ENCODE measurements at places on chromosomes 5 and 9.

DNA sequence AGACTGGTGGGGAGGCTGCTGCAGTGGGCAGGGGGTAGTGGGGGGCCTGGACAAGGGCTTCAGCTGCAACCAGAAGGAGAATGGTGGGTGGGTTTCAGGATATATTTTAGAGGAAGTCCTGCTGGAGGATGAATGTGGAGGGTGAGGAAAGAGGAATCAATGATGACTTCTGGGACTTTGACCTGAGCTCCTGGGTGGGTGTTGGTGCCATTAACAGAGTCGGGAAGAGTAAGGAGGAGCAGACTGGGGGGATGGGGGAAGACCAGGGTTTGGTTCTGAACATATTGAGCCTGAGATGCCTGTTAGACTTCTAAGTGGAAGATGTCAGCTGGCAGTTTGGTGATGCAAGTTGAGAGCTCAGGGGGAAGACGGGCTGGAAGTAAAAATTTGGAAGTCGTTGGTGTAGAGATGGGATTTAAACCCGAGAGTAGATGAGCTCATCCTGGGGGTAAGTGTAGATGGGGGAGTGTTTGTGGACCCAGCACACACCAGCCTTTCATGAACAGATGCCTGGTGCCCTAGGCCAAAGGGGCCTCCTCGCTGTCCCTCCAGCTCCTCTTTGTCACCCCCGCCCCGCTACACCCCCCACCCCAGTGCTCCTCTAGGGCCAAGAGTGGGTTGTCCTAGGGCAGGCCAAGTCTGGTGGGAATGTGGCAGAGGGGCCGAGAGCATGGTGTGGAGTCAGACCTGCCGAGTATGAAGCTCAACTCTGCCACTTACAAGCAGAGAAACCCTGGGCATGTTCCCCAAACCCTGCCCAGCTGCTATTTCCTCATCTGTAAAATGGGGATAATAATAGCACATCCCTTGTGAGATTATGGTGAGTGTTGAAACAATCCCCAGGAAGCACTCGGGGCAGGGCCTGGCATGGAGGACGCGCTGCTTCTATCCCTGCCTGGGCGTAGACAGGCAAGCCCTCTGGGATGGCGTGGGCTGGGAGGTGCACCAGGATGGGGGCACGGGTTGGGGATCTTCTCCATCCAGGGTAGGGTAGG lies 4.0 kb downstream of the DNM1 start:
- no peak for DNase-seq

- no peak for DNase-seq
Measured at GRCh38 chr5:158261674-158262367, 402.9 kb upstream of the CLINT1 start.

DNA sequence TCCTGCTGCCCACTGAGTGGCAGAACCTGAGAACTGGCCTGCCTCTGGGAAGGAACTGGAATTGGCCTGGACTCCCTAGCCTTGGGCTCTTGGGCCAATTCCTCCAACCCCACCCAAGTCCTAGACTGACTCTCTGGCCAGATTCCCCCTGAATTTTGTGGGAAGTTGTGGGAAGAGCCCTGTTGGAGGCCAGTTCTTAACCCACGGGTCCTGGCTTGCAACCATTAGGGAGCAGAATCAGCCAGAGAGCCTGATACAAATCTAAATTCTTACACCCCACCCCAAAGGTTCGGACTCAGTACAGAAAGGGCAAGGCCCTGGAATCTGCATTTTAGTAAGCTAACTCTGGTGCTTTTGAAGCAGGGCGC lies 125.3 kb upstream of the SLC25A48 start:
- no peak for DNase-seq

- no peak for DNase-seq
Measured at GRCh38 chr5:66608501-66608900, 12.3 kb downstream of the MAST4 start.

- DNase-seq = peak; percentile 94
Measured at GRCh38 chr9:91395553-91396471, 27.8 kb downstream of the NFIL3 start.

DNA sequence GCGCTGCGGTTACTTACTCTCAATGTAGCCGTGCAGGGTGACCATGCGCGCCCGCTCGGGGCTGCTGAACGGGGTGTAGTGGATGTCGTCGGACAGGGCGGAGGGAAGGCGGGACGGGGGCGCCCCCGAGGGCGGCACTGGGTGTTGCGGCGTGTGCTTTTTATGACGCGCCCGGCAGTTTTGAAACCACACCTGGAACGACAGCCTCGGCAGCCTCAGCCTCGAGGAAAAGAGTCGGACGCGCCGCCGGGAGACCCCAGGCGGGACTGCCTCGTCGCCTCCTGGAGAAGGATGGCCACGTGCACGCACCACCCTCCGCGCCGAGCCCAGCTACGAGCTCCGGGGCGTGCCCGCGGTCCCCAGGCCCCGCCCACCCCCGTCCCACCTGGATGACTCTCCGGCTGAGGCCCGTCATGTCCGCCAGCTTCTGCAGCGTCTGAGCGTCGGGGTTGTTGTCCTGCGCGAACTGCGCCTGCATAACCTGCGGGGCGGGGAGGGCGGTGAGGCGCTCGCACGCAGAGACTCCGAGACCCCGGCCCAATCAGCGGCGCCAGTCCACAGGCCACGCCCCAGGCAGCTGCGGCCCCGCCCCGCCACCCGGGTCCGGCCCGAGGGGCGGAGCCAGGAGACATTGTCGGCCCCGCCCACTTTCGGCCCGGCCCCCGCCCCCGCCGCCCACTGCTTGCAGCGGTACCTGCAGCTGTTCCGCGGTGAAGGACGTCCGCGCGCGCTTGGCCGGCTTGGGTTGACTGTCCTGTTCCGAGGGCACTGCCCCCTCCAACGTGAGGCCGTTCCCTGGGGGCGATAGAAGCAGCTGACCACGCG lies 15.0 kb downstream of the LHX6 start:
- DNase-seq = no peak

- DNase-seq = no peak
Measured at GRCh38 chr9:89891591-89892304, 286.9 kb downstream of the GADD45G start.

DNA sequence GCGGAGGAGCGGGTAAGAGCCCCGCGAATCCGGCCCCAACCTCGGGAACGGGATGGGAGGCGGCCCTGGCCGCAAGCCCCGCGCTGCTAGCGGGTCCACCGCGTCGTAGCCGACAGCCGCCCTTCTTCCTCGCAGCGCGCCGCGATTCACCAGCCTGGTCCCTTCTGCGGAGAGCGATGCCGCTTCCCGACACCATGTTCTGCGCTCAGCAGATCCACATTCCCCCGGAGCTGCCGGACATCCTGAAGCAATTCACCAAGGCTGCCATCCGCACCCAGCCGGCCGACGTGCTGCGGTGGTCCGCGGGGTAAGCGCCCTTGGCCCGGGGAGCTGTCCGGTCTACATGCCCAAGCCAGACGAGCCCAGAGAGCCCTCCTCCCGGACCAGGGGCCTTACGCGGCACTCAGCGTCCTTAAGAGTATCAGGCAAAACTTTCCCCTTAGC lies 335 bp downstream of the ROPN1L start:
- no peak for DNase-seq

DNA sequence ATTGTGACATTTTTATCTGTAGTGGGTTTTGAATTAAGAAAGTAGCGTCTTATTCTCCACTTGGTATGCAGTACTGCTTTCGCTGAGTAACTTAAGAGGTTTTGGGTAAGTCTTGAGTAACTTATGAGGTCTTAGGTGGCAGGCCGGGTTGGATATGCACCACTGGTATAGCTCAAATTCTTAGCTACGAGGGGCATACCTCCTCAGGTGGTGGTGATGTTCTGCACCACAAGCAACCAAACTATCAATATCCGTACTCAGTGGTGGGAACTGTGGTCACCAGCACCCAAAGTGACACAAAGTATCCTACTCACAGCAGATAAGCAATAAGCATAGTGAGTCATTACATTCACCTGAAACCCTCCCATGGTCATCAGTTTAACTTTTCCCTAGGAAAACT lies 13.7 kb downstream of the SMC2 start:
- no peak for DNase-seq

DNA sequence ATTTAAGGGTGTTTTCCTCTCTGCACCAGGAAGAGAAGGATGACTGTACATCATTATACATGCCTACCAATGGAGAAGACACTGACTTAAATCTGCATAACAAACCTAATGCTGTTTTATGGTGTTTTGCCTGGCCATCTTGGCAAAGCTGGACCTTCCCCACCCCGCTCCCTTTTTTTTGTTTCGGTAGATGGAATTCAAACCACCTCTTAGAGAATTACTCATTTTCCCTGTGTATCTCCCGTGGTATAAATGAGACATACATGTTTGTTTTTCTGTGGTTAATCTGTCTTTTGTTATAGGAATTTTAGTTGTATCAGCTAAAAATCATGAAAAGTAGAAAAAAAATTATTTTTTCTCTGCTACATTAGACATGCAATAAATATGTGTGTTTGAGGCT lies 28.8 kb downstream of the IL12B start:
- DNase-seq = no peak

- DNase-seq = peak; percentile 28
Measured at GRCh38 chr5:168951356-168951755, 349.6 kb downstream of the SLIT3 start.

DNA sequence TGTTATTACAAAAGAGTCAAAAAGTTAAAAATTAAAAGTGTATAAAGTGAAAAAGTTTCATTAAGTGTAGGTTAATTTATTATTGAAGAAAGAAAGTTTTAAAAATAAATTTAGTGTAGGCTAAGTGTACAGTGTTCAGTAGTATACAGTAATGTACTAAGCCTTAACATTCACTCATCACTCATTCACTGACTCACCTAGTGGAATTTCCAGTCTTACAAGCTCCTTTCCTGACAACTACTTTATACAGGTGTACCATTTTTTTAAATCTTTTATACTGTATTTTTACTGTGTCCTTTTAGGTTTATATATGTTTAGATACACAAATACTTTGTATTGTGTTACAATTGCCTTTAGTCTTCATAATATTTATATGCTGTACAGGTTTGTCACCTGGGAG lies 530.2 kb upstream of the FAM174A start:
- DNase-seq = no peak

- DNase-seq = no peak
Measured at GRCh38 chr9:14393418-14393817, 79.5 kb upstream of the NFIB start.

DNA sequence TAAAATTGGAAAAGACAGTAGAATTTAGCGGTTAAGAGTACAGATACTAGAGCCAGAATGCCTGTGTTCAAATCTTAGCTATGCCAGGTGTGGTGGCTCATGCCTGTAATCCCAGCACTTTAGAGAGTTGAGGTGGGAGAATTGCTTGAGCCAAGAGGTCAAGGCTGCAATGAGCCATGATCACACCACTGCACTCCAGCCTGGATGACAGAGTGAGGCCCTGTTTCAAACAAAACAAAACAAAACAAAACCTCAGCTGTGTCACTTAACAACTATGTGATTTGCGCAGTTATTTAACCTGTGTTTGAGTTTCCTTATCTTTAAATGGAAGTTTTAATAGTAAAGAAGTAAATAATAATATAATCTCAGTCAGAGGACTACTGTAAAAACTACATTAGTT lies 68.3 kb downstream of the TBCA start:
- DNase-seq = no peak

- DNase-seq = no peak
Measured at GRCh38 chr5:144084971-144085370, 85.5 kb downstream of the YIPF5 start.

DNA sequence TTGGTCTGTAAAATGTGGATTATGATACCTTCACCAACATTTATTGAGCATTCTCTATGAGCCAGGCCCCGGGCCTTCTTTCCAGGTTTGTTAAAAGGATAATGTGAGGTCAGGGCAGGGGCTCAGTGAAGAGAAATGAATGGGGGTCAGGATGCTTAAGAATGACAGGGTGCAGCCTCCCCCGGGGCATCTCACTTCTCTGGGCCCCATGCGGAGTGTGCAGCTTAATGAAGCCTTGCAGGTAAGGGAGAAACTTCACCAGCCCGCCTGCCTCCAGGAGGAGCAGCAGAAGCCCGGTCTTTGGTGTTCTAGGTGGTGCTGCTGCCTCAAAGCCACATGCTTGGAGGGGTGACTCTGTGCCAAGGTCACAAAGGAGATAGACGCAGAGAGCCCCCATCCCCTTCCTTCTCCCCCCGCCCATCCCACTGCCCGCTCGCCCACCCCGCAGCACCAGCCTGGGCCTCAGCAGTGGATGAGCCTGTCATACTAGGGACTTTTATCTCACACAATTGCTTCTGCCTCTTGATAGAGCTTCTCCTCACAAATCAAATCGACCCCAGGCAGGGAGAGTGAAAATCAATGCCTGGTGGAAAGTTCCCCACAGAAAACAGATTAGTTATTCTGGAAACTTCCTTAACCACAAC lies 244.8 kb downstream of the PBX3 start:
- DNase-seq = no peak

DNA sequence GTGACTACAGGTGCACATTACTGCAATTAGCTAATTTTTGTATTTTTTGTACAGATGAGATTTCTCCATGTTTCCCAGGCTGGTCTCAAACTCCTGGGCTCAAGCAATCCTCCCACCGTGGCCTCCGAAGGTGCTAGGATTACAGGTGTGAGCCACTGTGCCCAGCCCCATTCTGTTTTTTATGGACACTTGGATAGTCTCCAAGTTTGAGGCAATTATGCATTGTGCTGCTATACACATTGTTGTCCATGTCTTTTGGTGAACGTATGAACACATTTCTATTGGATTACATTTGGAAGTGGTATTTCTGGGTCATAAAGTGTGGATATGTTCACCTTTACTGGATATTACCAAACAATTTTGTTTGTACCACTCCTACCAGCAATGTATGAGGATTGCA lies 22.4 kb upstream of the PLPP1 start:
- DNase-seq = no peak

- peak; percentile 90 for DNase-seq
Measured at GRCh38 chr9:116115761-116116353, 37.7 kb upstream of the PAPPA start.

- peak; percentile 90 for DNase-seq
Measured at GRCh38 chr5:118984602-118985001, 3.7 kb downstream of the DTWD2 start.

DNA sequence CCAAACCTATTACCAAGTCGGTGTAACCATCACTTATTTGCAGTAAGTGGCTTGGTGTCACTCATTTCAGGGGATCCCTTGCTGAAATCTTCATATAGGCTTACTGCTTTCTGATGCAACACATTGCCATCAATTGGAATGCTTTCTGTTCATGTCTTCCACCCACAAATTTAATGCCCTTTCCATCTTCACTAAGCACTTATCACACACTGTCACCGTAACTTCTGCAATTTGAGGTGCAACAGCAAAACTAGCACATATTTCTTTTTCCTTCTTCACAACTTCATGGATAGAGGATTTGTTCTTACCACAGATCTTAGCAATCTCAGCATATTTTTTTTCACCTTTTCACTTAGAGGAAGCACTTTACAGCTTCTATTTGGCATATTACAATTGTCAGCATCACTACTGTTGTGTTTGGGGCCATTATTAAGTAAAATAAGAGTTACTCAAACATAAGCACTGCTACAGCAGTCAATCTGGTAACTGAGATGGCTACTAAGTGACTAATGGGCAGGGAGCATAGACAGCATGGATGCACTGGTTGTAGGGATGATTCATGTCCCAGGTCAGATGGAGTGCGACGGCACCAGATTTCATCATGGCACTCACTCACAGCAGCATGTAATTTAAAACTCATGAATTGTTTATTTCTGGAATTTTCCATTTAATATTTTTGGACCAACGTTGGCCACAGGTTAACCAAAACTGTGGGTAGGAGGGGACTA lies 70.1 kb downstream of the PIP5K1B start:
- peak; percentile 19 for DNase-seq

GRCh38 chr5:15137414-15137813 lies 265.8 kb upstream of the ANKH start:
- DNase-seq = no peak

Data from fibroblast of skin of right quadriceps (primary cell).